Amygdala (tissue), 56 donors: ENCODE measurements at places on chromosomes 6 and 20.

DNA sequence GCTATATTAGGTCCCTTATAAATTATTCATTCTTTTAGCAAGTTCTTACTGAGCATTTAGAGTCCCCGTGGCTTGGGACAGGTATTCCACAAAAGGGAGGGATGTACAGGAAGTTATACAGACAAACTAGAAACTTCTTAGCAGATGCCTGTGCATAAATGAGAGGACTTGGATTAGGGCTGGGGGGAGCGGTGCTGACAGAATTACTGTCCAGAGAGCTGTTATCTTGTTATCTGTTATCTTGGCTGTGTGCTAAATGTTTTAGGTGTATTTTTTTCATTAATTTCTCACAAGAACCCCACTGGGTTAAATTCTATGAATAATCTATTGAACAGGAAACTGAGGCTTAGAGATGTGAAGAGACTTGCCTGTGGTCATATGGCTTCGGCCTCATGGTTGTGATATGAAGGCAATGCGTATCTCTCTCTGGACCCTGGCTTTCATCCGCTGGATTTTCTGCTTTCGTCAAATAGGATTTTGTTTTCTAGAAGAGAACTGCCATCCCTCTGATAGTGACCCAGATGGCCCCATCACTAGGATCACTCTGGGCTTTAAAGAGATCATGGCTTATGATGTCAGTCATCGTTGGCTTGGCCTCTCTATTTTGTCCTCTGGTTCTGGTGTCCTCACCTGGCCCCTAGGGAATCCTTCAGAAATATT, 32.3 kb upstream of the RREB1 start:
- DNase-seq = no peak

DNA sequence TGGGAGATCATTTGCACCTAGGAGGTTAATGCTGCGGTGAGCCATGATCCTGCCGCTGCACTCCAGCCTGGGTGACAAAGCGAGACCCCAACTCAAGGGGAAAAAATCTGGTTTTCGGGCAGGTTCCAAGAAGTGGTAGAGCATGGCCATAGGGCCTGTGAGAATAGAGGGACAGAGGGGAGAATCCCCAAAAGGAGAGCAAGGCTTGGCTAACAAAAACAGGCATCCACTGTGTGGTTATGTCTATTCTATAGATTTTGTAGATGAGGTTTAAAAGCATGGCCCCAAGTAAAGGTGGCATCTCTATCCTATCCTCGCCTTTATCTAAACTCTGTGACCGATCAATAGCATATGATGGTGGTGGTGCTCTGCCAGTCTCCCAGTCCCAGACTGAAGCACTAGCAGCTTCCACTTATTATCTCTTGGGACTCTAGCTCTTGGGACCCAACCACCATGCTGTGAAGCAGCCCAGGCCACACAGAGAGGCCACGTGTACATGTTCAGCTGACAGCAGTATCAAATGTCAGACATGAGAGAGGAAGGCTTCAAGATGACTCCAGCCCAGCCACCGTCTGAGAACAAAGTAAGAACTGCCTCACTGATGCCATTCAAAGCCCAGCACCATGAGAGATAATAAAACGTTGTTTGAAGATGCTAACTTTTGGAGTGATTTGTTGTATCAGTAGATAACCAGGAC, 27.7 kb downstream of the EIF2S2 start:
- no peak for DNase-seq

DNA sequence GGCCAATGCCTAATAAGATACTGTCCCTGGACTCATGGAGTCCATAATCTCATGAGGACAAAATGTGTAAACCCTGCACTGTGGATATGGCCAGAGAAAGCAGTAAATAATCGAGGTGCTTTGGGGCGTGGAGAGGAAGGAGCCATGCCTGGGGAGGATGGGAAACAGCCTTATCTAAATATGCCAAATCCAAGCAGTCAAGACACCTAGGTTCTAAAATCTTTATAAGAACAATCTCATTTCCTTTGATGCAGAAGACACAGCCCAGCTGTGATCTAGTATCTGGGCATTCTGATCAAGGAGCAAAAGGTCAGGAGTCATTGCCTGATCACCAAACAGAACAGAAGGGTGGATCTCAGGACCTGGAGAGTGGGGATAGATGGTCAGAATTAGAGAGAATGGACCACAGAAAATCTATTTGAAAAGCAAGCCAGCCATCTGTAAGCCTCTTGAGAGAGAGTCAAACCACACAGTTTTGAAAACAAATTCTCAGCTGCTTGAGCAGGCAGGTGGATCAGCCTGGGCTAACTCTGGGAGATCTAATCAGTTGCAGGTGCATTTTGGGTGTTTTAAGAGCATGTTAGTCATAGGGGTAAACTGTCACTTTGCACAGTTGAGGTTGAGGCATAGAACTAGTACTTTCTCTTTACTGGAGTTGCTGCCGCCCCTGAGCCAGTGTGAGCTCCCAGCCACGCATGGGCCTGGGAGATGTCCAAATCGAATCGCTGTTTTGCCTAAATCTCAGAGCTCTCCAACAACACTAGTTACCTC, 130.8 kb upstream of the TNFAIP3 start:
- no peak for DNase-seq

- no peak for DNase-seq
These were observed 211.4 kb upstream of the ZFP64 start for GRCh38 chr20:52402950-52403349.

- no peak for DNase-seq
These were observed 120.5 kb downstream of the RTN4IP1 start for GRCh38 chr6:106508834-106509233.

DNA sequence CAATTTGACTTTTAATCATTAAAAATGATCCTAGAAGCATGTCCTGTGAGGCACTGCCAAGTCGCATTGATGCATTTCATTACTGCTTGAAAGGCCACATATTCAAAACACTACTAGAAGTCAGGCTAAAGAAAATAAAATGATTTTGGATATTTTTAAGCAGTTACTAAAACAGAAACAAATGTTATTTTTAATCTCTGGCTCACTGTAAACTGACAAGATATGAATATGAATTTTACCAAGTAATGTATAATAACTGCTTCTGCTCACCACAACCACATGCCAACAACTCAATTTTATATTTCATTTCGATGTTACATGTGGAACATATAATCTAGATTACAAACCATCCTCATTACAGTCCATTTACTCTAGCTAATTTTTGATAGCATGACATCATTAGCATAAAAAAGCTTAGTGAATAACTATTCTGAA, 90.6 kb downstream of the ATXN1 start:
- no peak for DNase-seq

- DNase-seq = peak; percentile 49
These were observed 6.1 kb upstream of the DLL1 start for GRCh38 chr6:170296746-170297575.

GRCh38 chr20:16364320-16364687, 208.9 kb downstream of the KIF16B start:
- no peak for DNase-seq

DNA sequence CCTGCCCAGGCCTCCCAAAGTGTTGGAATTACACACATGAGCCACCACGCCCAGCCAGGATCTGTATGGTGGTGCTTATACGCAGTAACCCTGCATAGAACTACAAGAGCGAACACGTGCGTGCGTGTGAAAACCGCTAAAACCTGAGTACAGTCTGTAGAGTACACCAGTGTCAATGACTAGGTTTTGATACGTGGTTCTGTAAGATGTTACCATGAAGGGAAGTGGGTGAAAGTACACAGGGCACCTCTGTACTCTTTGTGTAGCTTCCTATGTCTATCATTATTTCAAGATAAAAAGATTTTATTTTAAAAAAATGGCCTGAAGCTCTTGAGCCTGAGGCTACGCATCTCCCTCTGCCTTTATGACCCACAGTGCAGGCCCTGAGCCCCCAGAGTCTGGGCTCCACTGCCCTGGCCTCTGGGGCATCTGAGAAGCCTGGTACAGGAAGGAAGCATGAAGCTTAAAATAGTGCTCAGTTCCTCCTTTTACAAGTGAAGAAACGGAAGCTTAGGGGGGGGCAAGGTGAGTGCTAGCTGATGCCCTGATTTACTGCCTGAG, 21.6 kb downstream of the LY86 start:
- no peak for DNase-seq

DNA sequence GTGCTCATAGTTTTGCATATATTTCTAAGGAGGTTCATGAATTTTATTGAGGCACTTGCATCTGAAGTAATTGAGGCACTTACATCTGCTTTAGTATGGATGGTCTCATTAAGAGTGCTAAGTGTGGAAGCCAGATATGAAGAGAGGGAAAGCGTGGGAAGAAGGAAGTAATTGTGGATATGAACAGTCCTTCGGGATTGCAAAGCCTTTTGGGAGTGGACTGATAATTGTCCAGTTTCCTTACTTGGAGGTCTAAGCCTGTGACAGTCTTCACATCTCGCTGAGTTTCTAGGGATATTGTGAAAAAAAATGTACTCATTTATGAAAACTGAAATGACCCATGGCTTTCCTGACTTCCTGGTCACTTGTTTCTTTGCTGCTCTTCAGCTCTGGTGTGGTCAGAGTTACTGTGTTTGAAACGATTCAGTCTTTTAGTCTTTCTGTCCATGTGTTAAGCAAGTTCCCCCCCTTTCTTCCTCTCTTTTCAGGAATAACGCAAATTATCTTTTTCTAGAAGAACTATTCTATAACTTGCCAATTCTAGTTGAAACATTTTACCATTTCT, 137.3 kb downstream of the ZFAND3 start:
- no peak for DNase-seq

DNA sequence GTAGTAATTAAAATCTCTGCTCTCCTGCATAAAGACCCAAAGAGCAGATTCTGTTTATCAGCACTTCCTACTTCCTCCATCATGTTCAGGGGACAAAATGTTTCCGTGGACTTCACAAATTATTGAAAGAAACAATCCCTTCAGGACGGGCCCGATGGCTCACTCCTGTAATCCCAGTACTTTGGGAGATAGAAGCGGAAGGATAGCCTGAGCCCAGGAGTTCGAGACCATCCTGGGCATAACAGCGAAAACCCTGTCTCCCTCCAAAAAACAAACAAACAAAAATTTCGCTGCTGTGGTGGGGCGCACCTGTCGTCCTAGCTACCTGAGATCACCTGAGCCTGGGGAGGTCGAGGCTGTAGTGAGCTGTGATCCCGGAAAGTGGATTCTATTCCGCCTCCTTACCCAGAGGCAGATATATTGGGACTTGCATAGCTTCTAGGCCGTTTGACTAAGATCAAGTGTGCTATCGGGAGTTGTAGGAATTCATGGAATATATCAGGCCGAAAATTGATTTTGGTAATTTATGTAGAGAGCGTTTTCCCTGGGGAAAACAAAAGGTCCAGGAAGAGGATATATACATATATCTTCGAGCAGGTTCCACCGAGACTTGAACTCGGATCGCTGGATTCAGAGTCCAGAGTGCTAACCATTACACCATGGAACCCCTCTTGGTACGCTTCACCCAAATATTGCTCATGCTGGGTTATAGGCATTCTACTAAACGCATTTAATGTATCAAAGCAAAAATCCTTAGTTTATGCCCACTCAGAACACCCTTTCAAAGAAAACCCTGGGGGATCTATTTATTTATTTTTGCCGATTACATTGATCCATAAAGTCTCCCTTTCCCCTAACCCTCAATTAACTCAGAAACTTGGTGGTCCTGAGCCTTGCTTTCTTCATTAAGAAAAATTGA, 74.5 kb upstream of the ZNF184 start:
- DNase-seq = no peak

DNA sequence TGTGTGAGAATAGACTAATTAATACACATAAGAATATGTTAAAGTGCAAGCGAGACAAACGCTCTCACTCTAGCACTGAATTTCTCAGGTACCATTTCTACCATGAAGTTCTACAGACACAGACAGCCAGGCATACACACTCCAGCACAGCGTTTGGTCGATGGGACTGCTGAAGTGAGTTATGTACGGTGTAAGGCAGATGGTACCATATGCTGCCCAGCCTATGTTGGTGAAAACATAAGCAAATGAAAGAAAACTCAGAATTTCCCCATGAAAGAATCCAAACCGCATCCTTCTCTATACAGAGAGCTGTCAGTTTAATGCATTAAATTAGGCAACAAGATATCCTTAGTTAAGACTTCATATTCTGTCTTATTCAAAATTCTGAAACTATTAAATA, 34.9 kb downstream of the AGPAT4 start:
- no peak for DNase-seq

GRCh38 chr6:33021917-33022316, 12.5 kb upstream of the HLA-DOA start:
- DNase-seq = no peak

GRCh38 chr6:26158581-26159356, 71.5 kb downstream of the HFE start:
- DNase-seq = peak; percentile 9

GRCh38 chr6:14645841-14646240, 528.3 kb downstream of the CD83 start:
- DNase-seq = no peak

GRCh38 chr6:44829836-44830235, 442.3 kb downstream of the CDC5L start:
- no peak for DNase-seq

DNA sequence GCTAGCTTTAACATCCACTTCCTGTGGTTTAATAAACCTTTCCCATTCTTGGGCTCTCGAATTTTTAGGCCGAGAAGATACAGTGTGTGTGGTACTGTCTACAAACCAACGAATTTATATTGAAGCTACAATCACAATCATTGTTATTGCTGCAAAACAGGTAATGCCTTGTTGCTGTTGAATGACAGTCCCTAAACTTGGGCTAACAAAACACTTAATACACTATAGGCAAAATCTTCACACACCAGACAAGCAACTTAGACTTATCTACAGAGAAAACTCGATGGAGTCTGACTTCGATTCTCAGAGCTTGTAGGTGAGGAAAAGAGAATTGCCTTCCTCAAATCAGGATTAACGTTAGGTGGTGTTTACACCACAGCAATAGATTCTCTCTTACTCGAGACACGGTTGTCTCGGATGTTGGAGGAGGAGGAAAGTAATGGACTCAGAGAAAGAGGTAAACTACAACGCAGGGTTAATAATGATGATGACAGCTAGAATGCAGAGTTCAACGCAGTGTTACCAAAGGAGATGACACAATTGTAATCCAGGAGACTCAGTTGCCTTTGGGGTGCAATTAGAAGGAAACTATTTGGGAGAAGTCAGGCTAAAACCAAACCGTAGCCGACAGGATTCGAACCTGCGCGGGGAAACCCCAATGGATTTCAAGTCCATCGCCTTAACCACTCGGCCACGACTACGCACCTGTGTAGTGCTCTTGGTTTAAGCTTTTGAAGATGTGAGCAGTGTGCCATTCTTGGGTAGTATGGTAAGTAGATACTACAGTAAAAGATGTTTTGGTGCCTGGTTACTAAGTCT, 32.5 kb upstream of the ZNF184 start:
- no peak for DNase-seq

DNA sequence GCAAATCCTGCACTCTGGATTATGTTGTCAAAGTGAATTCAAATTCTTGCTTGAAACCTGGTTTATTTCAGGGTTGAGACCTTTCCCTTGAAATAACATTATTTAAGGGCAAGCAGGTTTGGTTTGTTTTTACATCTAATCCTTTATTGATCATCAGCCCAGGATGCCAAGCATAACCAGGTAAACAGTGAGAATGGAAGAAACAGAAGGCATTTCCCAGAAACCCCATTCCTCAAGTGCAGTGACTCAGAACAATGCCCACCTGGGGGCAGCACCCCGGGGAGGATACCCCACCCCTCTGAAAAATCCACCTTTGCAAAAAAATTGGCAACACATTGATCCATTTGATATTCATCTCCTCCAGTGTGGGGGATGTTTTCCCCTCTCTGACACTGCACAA, 32.5 kb downstream of the POFUT1 start:
- no peak for DNase-seq

- no peak for DNase-seq
These were observed 613.6 kb downstream of the TFAP2A start for GRCh38 chr6:9801249-9801754.
